ENCODE measurements at places on chromosomes 7 and 10. TPM values are rescaled to one million over a fixed set of nuclear protein-coding genes. Genes with fewer than 3 reads are reported as not detected.

GRM3 gene
- not detected for total RNA-seq

NUTM2E gene
- not detected for total RNA-seq

FBXL13 gene
- 0.73 TPM for total RNA-seq

AZGP1 gene
- not detected for total RNA-seq

GIMAP2 gene
- 1.4 TPM for total RNA-seq

FOXI2 gene
- not detected for total RNA-seq

EXOC6 gene
- 1.5 TPM for total RNA-seq
